ENCODE measurements at places on chromosomes 16 and 17.
A peak's percentile ranks its signal among the peaks of the same experiment; 100 is the strongest.

DNA sequence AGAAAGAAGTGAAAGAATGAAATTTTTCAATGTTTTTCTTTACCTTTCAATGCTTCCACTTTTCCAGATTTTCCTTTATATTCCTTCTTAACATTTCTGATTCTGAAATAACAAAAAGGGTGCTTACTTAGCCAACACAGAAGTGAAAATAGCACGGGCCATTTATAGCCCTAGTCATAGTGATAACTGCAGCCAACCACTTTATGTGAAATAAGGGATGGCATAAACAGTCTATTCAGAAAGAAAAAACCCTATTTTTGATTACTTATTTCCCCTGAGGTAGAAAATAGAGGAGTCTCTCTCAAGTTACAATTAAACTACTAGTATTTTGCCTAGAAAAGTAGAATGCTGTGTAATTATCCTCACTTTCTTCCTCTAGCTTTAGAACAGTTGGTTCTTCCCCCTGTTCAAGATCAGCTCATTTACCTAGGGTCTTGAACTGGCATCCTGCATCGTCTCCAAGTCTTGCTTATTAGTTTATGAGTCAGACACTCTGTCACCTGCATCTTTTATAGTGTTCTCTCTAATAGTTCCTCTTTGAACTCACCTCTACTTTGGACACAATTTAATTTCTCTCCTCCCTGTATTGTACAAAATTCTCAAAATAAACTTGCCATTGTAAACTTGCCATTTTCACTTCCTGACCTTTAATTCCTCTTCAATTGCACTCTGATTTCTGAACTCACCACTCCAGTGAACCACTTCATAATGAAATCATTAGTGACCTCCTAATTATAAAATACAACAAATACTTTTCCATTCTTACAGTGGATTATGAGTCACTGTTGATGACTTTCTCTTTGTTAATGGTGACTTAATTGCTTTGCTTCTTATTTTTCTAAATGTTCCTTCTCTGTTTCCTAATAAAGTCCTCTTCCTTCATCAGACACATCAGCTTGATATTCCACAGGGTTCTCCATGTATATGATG is 23.6 kb downstream of the ABCA6 start:
- DNase-seq = no peak

DNA sequence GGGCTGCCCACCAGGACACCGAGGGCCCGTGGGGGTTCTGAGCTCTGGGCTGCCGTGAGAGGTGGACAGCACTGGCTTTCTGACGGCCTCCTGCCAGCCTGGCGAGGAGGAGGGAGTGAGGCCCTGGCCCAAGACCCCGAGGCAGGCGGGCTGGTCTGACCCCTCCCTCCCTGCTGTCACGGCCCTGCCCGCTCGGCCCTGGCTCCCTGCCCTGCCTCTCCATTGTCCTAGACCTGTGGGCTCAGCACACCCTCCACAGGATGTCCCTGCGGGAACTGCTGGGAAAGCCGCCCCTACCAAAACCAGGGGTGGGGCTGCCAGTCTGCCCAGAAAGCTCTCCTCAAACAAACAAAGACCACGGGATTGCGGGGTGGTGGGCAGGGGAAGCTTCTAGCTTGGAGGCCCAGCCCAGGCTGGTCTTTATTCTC is 20.7 kb downstream of the SPNS2 start:
- DNase-seq = no peak

GRCh38 chr17:72077326-72077960 is 43.4 kb upstream of the SOX9 start:
- DNase-seq = no peak

- no peak for DNase-seq
These were observed 63.7 kb upstream of the MRTFB start for GRCh38 chr16:14007450-14007849.

GRCh38 chr17:18377437-18378204 is at the start of gene EVPLL:
Gene EVPLL, plus strand, starts transcription at chr17:18377778. Its CDS starts 3,160 bp downstream, at chr17:18380938.
- DNase-seq = no peak

DNA sequence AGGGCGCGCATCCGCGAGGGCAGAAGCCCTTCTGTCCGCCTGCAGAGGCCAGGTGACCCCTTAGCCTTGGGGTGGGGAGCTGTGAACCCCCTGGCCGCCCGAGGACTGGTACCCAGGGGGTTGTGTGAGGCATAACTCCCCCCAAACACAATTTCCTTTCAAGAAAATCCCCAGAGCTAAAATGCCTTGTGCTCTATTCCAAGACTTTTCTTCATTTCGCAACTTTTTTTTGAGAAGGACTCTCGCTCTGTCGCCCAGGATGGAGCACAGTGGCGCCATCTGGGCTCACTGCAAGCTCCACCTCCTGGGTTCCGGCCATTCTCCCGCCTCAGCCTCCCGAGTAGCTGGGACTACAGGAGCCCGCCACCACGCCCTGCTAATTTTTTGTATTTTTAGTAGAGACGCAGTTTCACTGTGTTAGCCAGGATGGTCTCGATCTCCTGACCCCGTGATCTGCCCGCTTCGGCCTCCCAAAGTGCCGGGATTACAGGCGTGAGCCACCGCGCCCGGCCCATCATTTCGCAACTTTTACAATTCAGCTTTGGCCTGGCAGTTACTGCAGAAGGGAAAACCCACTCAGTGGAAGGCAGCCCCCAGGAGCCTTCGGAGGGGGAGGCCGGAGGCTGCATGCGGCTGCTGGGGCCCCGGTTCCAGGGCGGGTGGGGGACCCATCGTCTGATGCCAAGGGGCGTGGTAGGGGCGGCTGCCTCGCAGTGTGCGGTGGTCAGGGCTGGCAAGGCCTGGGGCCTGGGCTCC is 963 bp upstream of the APRT start:
- DNase-seq = no peak

- DNase-seq = no peak
These were observed 507.8 kb upstream of the EEF2KMT start for GRCh38 chr16:5605404-5605803.

DNA sequence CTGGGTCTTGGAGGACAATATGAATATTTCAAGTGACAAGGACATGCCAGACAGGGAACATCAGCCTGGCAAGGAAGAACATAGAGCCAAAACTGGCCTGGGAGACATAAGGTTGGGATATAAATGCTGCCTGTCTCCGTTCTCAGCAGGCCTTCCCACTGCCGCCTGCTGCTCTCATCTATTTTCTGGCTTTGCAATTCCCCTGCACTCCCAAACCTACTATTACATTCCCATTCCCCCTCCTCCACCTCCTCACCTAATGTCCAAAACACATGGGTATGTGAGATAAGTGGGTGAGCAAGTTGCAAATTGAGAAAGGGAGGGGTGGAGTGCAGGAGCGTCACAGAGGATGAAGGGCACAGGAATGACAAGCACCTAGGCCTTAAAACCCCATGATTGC is 244.3 kb upstream of the CDH8 start:
- DNase-seq = no peak

DNA sequence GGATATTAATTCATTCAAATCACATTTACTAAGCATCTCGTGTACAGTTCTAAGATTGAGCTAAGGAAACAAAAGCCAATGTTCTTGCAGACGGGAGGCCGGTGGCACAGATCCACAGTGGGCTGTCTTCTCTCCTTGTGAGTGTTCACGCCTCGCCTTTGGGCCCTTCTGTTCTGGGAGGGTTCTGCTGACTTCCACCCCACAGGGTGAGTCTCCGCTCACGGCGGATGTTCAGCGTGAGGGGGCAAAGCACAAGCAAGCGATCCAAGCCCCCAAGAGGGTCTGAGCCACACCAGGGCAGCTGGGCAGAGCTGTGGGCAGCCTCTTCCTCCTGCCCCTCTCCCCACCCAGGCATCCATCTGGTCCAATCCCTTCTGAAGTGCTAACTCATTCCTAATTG is 84.3 kb upstream of the DOC2B start:
- no peak for DNase-seq

GRCh38 chr16:19505600-19506303 is 16.1 kb downstream of the GDE1 start:
- DNase-seq = no peak

DNA sequence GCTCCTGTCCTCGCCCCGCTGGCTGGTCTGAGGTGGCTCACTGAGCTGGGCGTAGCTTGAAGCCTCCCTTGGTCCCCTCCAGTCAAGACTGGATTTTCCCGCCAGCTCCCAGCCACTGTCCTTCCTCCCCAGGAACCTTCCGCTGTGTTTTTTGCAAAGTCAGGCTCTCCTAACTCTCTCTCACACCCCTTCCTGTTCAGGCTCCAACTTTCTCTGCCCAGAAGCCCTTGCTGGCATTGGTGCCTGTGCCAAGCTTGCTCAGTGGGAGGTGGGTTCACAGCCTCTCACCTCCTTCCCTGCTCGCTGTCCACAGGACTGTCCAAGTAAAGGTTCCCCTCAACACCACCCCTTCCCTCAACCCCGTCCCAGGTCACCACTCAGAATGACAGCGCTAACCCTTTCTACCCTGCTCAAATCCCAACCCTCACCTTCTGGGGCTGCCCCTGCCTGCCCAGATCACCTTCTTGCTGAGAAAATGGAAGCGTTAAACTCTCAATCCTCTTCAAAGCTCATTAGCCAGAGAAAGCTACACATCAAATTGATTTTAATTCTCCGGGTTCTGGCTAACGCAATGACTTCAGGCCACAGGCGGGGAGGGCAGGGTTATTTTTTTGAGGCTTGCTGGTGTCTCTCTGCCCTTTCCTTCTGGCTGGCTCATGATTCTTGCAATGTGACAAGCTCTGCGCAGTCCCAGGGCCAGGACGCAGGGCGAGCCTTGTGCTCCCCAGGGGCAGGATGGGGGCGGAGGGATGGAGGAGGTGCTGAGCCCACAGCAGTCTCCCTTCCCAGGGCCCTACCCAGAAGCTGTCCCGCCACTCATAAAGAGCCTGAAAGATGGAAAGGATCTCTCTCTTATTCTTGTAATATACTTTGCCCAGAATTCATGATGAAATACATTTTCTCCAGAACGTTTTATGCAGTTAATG is 357.2 kb upstream of the TNRC6C start:
- no peak for DNase-seq

DNA sequence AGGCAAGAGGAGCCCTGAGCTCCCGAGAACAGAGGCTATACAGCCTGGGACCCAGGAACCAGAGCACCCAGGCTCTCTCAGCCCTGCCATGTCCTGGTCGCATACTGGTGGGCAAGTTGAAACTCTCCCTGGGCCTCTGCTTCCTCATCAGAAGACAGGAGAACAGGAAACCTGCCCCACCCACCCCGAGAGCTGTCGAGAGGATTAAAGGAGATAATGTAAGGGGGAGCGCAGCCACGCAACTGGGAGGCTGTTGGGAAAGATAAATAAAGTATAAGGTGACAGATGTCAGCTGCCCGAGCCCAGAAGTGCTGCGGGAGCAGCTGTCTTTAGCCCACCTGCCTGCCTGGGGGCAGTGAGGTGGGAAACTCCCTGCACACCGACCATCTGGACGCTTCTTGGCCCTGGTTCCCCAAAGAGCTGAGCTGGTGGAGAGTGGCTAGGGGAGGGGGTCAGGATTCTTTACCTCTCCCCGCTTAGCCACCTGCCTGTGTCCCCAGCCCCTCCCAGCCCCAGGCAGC is 6.8 kb downstream of the KIF19 start:
- no peak for DNase-seq

- DNase-seq = peak; percentile 37
These were observed 9.3 kb downstream of the JUP start for GRCh38 chr17:41777157-41777573.

DNA sequence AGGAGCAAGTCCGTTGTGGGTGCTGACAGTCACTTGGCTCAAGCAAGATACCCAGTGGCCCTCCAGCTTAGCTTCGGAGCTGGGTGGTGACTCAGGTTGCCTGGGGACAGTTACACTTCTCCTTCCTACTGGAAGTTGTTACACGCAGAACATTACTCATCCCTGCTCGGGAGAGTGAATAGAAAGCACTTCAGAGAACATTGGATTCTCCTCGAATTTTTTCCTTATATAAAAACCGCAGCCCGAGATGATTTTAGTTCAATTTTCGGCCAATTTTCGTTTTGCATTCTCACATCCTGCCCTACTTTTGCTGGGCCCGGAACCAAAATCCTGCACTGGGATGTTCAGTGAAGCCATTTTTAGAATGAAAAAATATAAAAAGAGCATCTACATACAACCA is 99.7 kb downstream of the ELAC2 start:
- peak; percentile 33 for DNase-seq

Measured in AG20443 (cell line).